ENCODE measurements at places on chromosomes 2 and 18. TPM values are rescaled to one million over a fixed set of nuclear protein-coding genes. Genes with fewer than 3 reads are reported as not detected.

R3HDM1 gene
- total RNA-seq = 4.3 TPM

FBXO15 gene
- not detected for total RNA-seq

ZSWIM2 gene
- total RNA-seq = not detected

GPR35 gene
- 0.85 TPM for total RNA-seq

SERPINB3 gene
- total RNA-seq = 33.7 TPM

ANKRD30B gene
- not detected for total RNA-seq

SLC9A4 gene
- 2.7 TPM for total RNA-seq

ARHGEF4 gene
- total RNA-seq = 50.6 TPM

ZEB2 gene
- total RNA-seq = not detected

ANKRD30BL gene
- under 0.01 TPM for total RNA-seq

GNAL gene
- total RNA-seq = 32.4 TPM

UGT1A6 gene
- total RNA-seq = 23.2 TPM

GPR55 gene
- total RNA-seq = under 0.01 TPM

FBLN7 gene
- total RNA-seq = 0.96 TPM

C2orf78 gene
- not detected for total RNA-seq

STK36 gene
- total RNA-seq = 3.0 TPM

CRYGC gene
- not detected for total RNA-seq

ICOS gene
- not detected for total RNA-seq

LOXHD1 gene
- not detected for total RNA-seq
